Mesothelial cell of epicardium (in vitro differentiated cells): ENCODE measurements at places on chromosomes 4 and X.

GRCh38 chrX:130443875-130444274 is 42.1 kb downstream of the RBMX2 start:
- no peak overlapping the region for H3K27ac ChIP-seq
- no peak overlapping the region for H3K4me3 ChIP-seq
- no peaks in the 10 kb centered on the region for H3K4me1 ChIP-seq
- no peak for DNase-seq
- H3K27me3 ChIP-seq: no peaks in the 10 kb centered on the region
- no peaks in the 10 kb centered on the region for H3K36me3 ChIP-seq

GRCh38 chr4:142396279-142396678 is 449.8 kb downstream of the INPP4B start:
- H3K36me3 ChIP-seq: peaks cover 13% of the 10 kb centered on the region
- DNase-seq: no peak
- peaks cover 8% of the 10 kb centered on the region for H3K4me1 ChIP-seq

DNA sequence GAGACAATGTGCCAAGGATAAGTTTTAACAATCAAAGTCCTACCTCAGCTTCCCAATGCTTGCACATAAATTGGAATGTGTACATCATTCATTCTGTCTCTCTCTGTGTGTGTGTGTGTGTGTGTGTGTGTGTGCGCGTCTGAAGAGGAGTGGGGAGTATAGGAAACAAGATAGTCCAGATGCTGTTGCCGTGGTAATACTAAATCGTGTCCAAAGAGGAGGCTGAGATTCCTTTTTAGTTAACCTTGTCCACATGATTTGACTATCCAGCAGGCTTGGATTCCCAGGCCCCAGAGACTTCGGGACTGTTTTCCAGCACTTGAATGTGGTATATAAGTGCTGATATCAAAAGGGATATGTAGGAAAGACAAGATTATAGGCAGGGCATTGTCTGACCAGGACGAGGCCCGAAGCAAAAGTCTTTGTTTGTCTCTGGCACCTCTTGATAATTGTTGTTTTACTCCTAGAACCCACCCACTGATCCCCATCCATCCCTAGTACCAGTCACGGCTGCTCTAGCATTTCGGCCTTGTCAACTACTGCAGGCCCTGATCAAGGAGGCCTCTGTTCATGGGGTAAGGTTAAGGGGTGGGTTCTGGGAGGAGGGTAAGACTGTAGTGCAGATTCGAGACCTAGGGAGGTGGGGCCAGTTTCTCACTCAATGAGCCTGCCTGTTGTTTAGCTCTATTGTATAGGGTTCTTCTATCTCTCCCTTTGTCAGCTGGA is 3.9 kb downstream of the PLP1 start:
- peaks cover 2% of the 10 kb centered on the region for H3K27me3 ChIP-seq
- H3K36me3 ChIP-seq: no peaks in the 10 kb centered on the region
- no peaks in the 10 kb centered on the region for H3K4me1 ChIP-seq

- peaks cover 29% of the 10 kb centered on the region for H3K36me3 ChIP-seq
- no peak overlapping the region for H3K27ac ChIP-seq
- peaks cover 13% of the 10 kb centered on the region for H3K4me1 ChIP-seq
- no peak for DNase-seq
- no peaks in the 10 kb centered on the region for H3K27me3 ChIP-seq
Measured at GRCh38 chr4:94256828-94257227, 49.2 kb downstream of the SMARCAD1 start.

- no peak overlapping the region for H3K4me3 ChIP-seq
- peaks cover 39% of the 10 kb centered on the region for H3K27me3 ChIP-seq
- no peaks in the 10 kb centered on the region for H3K36me3 ChIP-seq
- no peak overlapping the region for H3K27ac ChIP-seq
Measured at GRCh38 chr4:7715271-7716009, 224.2 kb downstream of the AFAP1 start.

DNA sequence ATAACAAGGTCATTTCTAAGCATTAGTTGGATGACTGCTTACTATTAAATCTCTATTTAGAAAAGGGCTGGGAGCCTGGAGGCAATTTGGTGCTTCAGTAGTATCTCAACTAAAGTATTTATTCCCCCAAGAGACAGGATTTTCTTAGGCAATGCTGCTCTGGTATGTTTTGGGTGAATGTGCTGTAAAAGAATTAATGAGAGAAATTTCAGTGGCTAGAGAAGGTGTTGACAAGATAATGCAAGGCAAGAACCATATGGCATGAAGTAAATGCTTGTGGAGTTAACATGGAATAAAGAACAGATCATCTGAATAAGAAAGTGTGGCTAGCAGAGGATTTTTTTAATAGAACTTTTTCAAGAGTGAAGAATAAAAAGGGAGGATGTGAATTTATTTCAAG is 3.9 kb downstream of the CYP2U1 start:
- no peak overlapping the region for H3K27ac ChIP-seq
- no peak overlapping the region for H3K4me3 ChIP-seq
- DNase-seq: no peak
- peaks cover 18% of the 10 kb centered on the region for H3K4me1 ChIP-seq

DNA sequence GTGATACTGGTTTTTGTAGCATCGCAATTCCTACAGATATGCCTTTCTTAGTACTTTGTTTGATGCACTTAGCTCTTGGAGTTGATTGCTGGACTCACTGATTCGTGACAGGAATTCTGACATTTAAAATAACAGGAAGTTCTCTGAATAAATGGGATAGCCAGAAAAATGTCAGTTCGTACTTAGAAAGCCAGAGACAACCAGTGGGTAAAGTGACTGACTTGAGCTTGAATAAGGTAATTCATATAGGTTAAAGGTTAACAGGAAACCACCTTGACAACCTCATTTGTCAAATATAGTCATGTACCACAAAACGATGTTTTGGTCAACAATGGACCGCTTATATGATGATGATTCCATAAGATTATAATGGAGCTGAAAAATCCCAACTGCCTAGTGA is 181.4 kb downstream of the RPA4 start:
- no peaks in the 10 kb centered on the region for H3K27me3 ChIP-seq
- H3K36me3 ChIP-seq: no peaks in the 10 kb centered on the region
- no peak overlapping the region for H3K4me3 ChIP-seq

GRCh38 chrX:31670245-31670644 is 598.4 kb upstream of the FTHL17 start:
- peaks cover 3% of the 10 kb centered on the region for H3K4me1 ChIP-seq
- H3K27ac ChIP-seq: no peak overlapping the region
- DNase-seq: no peak
- H3K4me3 ChIP-seq: no peak overlapping the region
- no peaks in the 10 kb centered on the region for H3K27me3 ChIP-seq

- peaks cover 2% of the 10 kb centered on the region for H3K4me1 ChIP-seq
- H3K27me3 ChIP-seq: no peaks in the 10 kb centered on the region
- DNase-seq: no peak
Measured at GRCh38 chr4:24089851-24090534, 200.1 kb upstream of the PPARGC1A start.

DNA sequence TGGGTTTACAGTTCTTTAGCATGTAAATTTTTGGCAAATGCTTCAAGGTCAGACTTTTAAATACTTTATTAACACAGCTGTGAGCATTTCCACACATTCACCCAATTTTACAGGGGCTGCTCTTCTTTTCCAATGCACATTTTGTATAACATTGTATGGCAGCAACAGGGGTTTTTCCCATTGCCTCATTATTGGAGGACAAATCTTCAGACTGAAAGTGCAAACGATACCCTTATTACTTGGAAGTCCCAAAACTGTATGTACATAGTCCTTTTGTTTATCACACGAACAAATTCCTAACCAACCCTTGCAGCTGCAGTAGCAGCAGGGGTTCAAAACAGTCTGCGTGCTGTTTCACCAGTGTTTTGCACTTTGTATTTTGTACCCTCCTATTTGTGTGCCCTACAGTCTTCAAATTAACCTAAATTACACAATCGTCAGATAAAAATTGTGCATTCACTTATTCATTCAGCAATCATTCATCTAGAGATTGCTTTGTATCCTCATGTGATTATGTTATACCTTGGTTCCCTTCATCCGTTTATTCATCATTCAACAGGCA is 330.7 kb upstream of the RASGEF1B start:
- H3K27ac ChIP-seq: no peak overlapping the region
- DNase-seq: no peak
- H3K4me3 ChIP-seq: no peak overlapping the region
- no peaks in the 10 kb centered on the region for H3K4me1 ChIP-seq

DNA sequence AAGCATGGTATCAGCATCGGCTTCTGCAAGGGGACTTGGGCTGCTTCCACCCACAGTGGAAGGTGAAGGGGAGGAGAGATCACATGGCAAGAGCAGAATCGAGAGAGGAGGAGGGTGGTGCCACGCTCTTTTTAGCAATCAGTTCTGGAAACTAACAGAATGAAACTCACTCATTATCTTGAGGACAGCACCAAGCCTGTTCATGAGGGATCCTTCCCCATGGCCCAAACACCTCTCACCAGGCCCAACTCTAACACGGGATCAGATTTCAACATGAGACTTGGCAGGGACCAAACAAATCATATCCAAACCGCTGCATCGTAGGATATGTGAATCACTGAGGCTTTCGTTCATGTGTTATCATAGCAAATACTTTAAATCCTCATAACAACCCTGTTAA is 125.5 kb downstream of the GPC3 start:
- H3K36me3 ChIP-seq: peaks cover 24% of the 10 kb centered on the region
- peaks cover 41% of the 10 kb centered on the region for H3K4me1 ChIP-seq
- no peak overlapping the region for H3K4me3 ChIP-seq
- H3K27me3 ChIP-seq: no peaks in the 10 kb centered on the region

DNA sequence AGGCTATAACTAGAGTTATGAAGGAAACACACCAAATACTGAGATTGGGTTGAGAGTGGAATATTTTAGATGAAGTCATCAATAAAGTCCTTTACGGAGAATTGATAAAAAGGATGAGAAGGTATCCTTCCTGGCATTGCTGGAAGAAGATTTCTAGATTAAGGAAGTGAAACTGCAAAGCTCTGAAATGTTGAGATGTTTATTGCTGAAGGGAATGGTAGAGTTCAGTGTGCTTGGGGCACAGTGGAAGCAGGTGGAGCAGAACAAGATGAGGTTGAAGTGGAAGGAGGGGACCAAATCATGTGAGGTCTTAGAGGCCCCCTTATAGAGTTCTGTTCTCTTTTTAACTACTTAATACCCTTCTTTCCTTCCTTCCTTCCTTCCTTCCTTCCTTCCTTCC is 848.5 kb downstream of the RAB28 start:
- H3K4me1 ChIP-seq: no peaks in the 10 kb centered on the region
- H3K27me3 ChIP-seq: peaks cover 17% of the 10 kb centered on the region
- H3K4me3 ChIP-seq: no peak overlapping the region
- H3K27ac ChIP-seq: no peak overlapping the region
- no peaks in the 10 kb centered on the region for H3K36me3 ChIP-seq
- no peak for DNase-seq

GRCh38 chr4:165909947-165910346 is 36.9 kb downstream of the TLL1 start:
- no peaks in the 10 kb centered on the region for H3K27me3 ChIP-seq
- no peak overlapping the region for H3K27ac ChIP-seq
- H3K4me1 ChIP-seq: no peaks in the 10 kb centered on the region
- no peaks in the 10 kb centered on the region for H3K36me3 ChIP-seq
- H3K4me3 ChIP-seq: no peak overlapping the region

- DNase-seq: no peak
- H3K27ac ChIP-seq: peak overlapping the region; percentile 67
- H3K4me1 ChIP-seq: peaks cover 29% of the 10 kb centered on the region
- no peak overlapping the region for H3K4me3 ChIP-seq
- no peaks in the 10 kb centered on the region for H3K27me3 ChIP-seq
Measured at GRCh38 chrX:133297284-133297683, 79.1 kb upstream of the TFDP3 start.

GRCh38 chr4:85776579-85776978 is 301.6 kb downstream of the ARHGAP24 start:
- H3K4me1 ChIP-seq: peaks cover 66% of the 10 kb centered on the region
- no peak for DNase-seq
- H3K36me3 ChIP-seq: no peaks in the 10 kb centered on the region

DNA sequence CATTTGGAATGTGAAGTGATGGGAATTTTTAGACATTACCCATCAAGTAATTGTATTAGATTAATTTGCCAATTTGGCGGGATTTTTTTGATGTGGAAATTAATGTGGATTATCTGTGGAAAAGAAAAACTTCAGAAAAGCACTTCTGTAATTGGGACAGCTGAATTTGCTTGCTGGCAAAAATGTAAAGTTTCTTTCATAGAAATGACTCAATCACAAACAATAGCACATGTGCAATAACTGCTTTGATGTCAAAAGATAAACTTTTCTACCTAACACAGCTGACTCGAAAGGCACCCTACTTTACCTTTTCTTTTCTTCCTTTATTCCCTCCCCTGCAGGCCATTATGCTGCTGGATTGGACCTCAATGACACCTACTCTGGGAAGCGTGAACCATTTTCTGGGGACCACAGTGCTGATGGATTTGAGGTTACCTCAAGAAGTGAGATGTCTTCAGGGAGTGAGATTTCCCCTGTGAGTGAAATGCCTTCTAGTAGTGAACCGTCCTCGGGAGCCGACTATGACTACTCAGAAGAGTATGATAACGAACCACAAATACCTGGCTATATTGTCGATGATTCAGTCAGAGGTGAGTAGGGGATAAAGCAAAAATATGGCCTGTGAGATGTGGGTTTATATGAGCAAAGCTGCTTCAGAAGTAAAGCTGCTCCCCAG is 1.4 kb downstream of the AREG start:
- no peak overlapping the region for H3K27ac ChIP-seq
- no peak for DNase-seq
- no peak overlapping the region for H3K4me3 ChIP-seq
- peaks cover 33% of the 10 kb centered on the region for H3K27me3 ChIP-seq
- no peaks in the 10 kb centered on the region for H3K36me3 ChIP-seq

- peaks cover 37% of the 10 kb centered on the region for H3K27me3 ChIP-seq
- H3K4me3 ChIP-seq: no peak overlapping the region
- peaks cover 4% of the 10 kb centered on the region for H3K36me3 ChIP-seq
Measured at GRCh38 chr4:125772680-125773079, 457.9 kb downstream of the FAT4 start.

GRCh38 chr4:127967141-127967775 is 2.1 kb downstream of the ABHD18 start:
- H3K4me1 ChIP-seq: peaks cover 19% of the 10 kb centered on the region
- H3K27ac ChIP-seq: peak overlapping the region; percentile 36
- no peak overlapping the region for H3K4me3 ChIP-seq
- no peak for DNase-seq

DNA sequence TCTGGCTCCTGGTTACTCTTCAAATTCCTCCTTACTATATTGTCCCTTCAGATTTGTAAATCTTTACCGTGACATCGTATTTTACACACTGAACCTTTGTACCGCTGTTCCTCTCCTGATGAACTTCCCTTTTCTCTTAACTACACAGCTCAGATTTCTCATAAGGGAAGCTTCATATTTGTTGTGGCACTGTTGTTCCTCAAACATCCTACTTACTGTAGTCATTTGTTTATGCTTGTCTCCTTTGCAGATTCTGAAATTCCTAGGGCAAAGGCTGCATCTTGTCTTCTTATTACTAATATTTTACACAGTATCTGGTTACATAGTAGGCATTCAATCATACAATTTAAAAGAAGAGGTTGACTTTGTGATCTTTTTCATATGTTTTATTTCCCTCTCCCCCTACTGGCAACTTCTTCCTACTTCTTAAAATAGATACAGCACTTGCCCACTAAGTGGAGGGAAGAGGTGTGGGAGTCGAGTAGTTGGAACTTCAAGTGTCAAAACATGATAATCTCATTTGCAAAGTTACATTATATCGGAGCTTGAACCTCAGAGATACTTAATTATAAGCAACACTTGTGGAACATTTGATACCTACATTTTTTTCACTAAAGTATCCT is 50.0 kb downstream of the TET2 start:
- no peak overlapping the region for H3K27ac ChIP-seq
- H3K4me1 ChIP-seq: peaks cover 8% of the 10 kb centered on the region
- H3K27me3 ChIP-seq: no peaks in the 10 kb centered on the region
- H3K36me3 ChIP-seq: peaks cover 23% of the 10 kb centered on the region
- no peak for DNase-seq
